ENCODE measurements at places on chromosomes 7 and 10.

- peak; percentile 52 for DNase-seq
These were observed 118.9 kb downstream of the APBB1IP start for GRCh38 chr10:26556748-26557640.

DNA sequence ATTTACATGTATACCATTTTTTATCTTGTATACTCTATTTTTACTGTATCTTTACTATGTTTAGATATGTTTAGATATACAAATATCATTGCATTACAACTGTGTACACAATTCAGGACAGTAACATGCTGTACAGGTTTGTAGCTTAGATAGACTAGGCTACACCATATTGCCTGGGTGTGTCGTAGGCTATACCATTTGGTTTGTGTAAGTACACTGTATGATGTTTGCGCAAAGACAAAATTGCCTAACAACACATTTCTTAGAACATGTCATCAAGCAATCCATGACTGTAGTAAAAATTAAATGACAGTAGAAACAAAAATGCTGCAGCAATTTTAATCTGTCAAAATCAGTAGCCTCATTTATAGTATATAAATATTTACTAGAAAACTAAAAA is 812.2 kb downstream of the GRM8 start:
- DNase-seq: no peak

DNA sequence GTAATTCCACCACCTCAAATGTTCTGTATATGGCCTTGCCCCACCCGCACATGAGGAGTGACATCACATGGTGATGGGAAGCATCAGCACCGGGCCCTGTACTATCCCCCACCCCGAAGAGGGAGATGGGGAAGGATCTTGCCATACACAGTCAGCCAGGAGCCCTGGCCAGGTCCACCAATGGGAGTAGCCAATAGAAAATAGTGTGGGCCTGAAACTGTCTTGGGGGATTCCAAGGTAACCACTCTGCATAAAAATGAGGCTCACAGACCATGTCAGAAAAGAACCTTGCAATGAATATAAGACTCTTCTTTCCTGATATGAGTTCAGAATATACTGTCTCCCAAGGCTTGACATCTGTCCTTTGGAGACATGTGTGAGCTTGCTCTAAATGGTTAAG is 51.1 kb downstream of the ADRB1 start:
- DNase-seq: no peak

GRCh38 chr10:122990278-122990677 is 10.1 kb downstream of the PSTK start:
- DNase-seq: no peak

DNA sequence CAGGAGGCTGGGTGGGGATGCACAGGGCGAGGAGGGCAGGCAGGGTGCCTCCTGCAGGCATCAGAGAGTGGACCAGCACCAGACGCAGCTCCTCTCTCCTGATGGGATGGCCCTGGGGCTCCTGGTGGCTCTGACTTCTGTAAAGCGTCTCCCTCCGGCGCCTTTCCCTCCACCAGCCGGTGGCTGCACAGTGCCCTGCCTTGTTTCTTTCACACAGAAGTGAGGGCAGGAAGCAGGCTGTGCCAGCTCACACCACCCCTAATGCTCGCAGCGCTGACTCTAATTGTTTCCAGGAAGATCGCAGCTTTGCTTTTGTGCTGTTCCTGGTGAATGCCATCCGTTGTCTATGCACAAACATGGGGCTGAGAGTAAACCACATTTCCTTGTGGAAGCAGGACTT is 152.3 kb upstream of the LANCL2 start:
- DNase-seq: no peak

- peak; percentile 75 for DNase-seq
These were observed 33.9 kb downstream of the CACUL1 start for GRCh38 chr10:118720685-118721538.

GRCh38 chr7:1931951-1932270 is 261.8 kb downstream of the ELFN1 start:
- no peak for DNase-seq

DNA sequence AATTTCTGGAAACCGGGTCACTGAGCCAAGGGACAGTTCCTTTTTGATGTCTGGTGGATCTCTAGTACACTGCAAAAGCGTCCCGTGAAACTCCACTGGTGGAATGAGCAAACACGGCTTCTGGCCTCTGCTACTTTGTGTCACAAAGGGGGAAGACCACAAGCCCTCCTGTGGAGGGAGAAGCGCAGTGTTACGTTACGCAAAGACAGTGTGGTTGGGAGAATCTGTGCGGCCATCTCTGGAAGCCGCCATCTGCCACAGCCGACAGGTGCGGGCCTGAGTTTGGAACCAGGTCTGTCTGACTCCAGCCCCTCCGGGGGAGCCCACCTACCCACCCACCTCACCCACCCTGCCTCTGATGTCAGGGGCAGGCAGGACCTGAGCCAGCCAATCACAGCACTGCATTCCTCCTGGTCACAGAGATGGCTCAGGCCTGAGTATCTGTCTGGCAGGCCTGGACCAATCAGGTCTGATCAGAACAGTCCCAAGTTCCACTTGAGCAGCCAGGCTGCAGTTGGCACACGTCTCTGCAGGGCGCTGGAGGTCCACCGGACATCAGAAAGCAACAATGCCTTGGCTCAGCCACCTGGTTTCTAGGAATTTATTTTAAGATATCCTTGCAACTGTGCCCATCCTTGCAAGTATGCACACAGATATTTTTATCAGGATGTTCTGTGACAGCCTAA is 3.0 kb upstream of the CYP2W1 start:
- DNase-seq: no peak

DNA sequence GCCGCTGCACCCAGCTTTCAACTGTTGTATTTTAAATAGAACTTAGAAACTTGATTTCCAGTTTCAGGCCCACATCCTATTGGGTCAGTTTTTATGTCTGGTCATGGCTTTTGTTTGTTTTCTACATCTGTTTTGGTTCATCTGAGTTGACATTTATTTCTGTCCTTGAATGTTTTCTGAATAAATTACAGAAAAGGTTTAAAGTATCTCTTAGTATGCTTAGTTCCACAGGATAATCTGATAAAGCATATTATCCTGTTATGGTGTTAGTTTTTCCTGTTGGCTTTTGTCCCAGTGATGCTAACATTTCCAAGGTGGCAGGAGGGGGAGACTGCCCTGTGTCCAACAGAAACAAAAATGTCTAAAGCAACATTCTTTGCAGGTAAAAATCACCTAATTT is 733.2 kb downstream of the INHBA start:
- no peak for DNase-seq

DNA sequence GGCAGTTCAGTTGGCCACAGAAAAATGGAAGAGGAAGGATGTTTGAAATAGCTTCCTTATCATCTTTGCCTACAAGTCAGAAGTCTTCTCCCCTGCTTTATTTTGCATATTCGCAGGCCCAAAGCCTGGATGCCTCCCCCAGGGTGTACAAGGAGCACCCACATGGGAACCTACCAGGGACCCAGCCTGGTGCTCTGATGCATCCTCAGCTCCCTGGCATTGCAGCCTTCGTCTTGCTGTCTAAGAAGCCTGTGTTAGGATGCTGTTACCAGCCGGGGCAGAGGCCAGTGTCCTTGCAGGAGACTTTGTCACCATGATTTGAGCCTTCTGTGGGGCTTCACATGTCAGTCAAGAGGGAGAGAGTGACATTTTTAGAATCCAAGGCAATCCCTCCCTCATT is 27.0 kb upstream of the GPR26 start:
- DNase-seq: no peak

DNA sequence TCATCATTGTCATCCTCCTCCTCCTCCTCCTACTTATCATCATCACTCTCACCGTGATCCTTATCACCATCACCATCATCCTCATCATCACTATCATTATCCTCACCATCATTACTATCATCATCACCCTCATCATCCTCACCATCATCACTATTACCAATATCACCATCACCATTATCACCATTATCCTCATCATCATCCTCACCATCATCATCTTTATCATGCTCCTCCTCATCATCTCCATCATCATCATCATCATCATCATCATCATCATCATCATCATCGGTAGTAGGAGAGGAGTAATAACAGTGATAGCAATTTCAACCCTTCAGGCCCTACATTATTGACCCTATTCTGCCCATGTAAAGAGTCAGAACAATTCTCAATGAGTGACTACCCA is 345.9 kb upstream of the ZNF32 start:
- DNase-seq: no peak

DNA sequence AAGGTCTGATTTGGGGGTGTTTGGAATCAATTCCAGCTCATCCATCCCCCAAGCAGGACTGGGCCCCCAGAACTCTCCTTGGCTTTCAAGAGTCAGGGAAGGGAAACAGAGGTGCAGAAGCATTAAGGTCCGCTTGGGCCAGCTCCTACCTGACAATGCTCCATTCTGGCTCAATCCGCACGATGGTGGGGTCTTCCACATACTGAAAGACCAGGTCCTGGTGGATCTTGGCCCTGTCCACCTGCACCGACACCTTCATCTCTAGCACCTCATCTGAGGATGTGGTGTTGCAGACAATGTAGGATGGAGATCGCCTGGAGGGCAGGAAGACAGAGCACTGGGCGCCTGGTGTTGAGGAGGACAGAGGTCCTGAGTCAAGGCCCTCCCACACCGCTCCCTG is 391.1 kb downstream of the PLXNA4 start:
- no peak for DNase-seq

- no peak for DNase-seq
These were observed 50.5 kb downstream of the FZD1 start for GRCh38 chr7:91314591-91315323.

GRCh38 chr7:43954524-43955228 is 28.4 kb downstream of the UBE2D4 start:
- DNase-seq: no peak

GRCh38 chr10:114021154-114021553 is 22.5 kb upstream of the ADRB1 start:
- no peak for DNase-seq

DNA sequence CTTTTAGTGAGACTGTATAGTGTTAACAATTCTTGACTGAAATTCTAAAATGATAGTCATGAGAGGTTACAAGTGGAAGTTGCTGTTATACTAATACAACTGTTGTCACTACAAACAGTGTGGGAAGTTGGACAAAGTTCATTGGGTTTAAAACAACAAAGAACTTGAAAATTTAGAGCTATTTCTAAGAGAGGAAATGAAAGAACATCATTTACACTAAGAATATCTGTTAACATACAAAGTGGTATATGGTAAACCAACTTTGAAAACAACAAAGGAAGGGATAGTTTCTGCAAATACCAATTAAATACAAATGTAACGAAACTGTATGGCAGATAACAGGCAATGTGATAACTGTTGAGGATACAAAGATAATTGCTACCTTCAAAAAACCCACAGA is 11.6 kb downstream of the MTPN start:
- DNase-seq: no peak

- DNase-seq: no peak
These were observed 516.7 kb downstream of the ADRA2A start for GRCh38 chr10:111593578-111593977.

DNA sequence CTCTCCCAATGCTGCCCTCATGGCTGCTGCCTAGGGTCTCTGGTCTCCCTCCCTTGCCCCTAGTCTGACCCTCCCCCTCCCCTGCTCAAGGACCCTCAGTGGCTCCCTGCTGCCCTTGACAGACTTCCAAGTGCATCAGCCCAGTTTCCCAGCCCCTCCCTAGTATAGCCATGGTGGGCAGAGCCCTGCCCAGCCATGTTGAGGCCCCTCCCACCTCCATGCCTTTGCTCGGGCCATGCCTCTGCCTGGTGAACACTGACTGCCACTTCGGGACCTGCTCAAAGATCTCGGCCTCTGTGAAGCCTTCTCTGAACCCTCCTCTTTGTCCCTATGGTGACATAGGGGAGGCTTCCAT is 73.2 kb downstream of the MYL10 start:
- DNase-seq: no peak

DNA sequence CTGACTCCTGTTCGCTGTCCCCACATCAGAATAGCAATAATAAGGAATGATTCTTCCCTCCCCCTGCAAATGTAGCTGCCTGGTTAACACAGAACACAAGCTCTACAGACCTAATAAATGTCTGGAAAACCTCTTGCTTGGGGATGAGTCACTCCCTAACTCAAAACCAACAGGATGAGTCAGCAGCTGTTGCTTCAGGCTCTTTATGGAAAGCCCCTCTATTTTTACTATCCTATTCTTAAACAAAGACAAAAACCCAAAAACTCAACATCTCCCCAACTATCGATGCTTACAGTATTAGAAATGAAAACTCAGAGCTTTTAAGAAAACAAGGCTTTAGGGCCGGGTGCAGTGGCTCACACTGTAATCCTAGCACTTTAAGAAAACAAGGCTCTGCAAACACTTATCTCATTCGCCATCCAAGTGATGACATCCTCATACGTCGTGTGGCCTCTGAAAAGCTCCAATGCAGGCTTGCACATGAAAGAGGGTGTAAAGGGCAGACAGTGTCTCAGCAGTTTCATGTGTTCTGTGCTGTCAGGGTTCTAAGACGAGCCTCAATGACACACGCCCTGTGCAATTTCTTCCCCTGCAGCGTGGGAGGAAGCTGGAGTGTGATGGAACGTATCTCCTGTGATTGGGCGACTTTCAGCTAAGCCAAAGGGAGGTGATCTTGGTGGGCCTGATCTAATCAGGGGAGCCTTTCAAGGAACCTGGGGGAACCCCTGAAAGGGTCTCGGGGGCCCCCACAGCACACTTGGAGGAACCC is 70.1 kb downstream of the AMZ1 start:
- peak; percentile 71 for DNase-seq

GRCh38 chr7:65746398-65746669 is 126.5 kb upstream of the VKORC1L1 start:
- no peak for DNase-seq

GRCh38 chr10:102641402-102641801 is 2.9 kb upstream of the TRIM8 start:
- no peak for DNase-seq

GRCh38 chr7:22700559-22701002 is 26.4 kb upstream of the IL6 start:
- DNase-seq: no peak

- no peak for DNase-seq
These were observed 64.0 kb upstream of the WAC start for GRCh38 chr10:28468707-28469483.

- DNase-seq: no peak
These were observed 24.5 kb downstream of the VSTM4 start for GRCh38 chr10:49090696-49091380.

DNA sequence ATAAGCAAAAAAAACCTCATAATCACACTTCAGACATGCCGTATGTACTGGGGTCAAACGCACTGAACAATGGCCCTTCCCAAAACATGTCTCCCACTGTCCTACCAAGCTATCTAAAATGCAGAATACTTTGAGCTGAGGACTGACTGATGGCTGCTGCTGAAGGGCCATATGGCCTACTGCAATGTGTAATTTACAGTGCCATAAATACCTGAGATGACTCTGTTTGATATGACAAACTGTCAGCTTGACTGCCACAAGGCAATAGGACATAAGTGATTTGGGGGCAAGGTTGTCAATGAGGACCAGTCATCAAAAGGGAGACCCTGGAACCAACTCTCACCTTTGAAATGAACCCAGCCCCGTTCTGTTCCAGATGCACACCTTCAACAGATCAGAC is 187.4 kb upstream of the FRMD4A start:
- no peak for DNase-seq
